ENCODE measurements at places on chromosomes 7 and 10.

DNA sequence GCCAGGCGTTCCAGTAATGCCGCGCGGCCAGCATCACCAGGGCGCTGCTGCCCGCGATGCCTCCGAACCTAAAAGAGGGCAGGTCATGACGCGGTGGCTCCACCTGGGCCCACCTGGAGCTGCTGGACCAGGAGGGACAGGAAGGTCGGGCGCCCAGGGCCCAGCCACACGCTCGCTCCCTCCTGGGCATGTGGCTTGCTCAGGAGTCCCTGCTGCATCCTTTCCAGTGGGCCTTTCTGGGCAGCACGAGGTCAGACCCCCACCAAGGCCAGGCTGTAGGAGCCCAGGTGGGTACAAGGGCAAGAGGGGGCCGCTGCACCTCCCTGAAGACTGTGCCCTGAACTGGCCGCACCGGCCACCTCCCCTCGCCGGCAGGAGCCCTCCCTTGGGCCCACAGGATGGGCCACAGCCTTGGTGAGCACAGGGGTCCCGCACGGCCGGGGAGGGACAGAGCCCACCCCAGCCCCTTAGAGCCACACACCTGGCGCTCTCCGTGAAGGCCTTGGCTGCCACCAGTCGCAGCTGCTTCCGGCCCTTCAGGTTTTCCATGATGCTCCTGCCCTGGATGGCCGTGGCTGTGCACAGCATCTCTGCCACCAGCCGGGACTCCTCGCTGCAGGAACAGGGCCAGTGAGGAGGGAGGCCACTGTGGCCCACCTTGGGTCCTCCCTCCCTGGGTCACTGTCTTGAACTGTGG lies 43.2 kb downstream of the CFAP46 start:
- DNase-seq = peak; percentile 25

DNA sequence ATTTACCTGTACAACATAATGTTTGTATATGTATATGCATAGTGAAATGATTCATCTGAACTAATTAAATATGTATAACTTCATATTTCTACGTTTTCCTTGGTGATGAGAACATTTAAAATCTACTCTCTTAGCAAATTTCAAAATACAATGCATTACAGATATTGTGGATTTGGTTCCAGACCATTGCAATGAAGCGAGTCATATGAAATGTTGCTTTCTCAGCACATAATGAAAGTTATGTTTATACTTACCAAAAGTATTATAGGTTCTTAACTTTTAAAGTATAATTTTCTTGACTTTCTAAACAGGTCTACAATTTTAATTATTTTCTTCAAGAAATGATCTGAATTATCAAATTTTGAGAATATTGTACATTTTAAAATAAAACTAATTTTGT lies 189.2 kb downstream of the CSTF2T start:
- no peak for DNase-seq

DNA sequence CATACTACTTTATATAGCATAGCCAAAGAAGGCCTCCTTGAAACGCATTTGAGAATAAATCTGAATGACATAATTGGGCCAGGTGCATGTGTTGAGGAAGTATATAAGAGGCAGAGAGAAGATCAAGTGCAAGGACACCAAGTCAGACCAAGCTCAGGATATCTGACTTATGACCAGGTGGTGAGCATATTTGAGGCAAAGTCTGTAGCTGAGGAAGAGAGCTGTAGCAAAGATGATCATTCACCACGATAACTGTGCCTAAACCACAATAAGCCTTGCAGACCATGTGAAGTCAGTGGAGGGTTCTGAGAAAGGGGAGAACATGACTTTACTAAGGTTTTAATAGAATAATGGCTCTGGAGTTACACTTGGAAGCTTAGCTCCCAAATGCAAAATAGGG lies 292.3 kb downstream of the SORCS1 start:
- no peak for DNase-seq

DNA sequence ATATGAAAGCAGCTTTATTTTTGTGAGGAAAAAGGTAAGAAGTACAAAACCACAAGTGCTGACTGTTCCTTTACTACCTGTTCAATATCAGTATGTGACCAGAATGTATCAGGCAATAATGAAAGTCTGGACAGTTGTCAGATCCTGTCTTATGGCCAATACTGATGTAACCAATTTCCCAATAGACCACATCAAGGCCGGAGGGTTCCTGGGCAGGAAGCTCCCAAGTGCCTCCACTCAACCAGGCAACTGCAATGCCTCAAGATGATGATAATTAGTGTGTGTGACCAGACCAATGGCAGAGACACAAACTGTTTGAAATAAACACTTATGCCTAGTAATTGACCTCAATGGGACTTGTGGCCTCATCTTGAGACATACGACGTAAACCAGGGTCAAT lies 149.4 kb upstream of the ASAH2 start:
- DNase-seq = no peak

DNA sequence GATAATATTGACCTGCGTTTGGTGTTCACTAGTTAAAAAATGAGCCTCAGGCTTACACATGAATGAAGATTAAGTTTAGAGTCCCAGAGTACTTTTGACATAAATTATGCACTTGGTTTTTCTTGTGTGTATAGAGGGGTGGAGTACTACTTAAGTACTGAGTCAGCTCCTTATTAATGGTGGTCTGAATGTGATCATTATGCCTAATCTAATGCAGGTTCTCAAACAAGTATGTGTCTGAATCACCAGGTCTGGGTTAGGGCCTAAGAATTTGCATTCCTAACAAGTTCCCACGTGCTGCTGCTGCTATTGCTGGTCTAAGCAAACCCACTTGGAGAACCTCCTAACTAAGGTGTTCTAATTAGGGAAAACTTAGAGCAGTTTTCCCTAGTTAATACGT lies 30.7 kb upstream of the STOX1 start:
- DNase-seq = no peak

- no peak for DNase-seq
These were observed 106.0 kb downstream of the TCERG1L start for GRCh38 chr10:131205556-131205955.

GRCh38 chr7:104723001-104723400 lies 291.0 kb upstream of the KMT2E start:
- DNase-seq = no peak

- DNase-seq = no peak
These were observed 39.0 kb downstream of the AKR1B1 start for GRCh38 chr7:134419875-134420274.

- DNase-seq = no peak
These were observed 198.1 kb upstream of the NFE2L3 start for GRCh38 chr7:25953859-25954258.

DNA sequence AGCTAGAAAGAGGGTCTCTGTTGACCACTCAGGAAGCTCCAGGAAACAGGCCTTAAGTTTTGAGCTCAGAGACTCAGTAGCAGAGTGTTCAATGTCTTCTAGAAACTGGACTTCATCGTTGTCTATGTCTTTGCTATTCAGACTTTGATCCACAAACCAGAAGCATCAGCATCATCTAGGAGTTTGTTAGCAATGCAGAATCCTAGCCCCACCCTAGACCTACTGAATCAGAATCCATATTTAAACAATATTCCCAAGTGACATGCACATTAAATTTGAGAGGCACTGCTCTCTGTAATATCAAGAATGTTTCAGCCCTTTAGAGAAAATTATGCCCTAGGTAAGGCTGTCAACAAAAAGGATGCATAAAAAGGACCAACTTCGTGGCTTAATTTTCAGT lies 12.9 kb upstream of the OGDHL start:
- no peak for DNase-seq

DNA sequence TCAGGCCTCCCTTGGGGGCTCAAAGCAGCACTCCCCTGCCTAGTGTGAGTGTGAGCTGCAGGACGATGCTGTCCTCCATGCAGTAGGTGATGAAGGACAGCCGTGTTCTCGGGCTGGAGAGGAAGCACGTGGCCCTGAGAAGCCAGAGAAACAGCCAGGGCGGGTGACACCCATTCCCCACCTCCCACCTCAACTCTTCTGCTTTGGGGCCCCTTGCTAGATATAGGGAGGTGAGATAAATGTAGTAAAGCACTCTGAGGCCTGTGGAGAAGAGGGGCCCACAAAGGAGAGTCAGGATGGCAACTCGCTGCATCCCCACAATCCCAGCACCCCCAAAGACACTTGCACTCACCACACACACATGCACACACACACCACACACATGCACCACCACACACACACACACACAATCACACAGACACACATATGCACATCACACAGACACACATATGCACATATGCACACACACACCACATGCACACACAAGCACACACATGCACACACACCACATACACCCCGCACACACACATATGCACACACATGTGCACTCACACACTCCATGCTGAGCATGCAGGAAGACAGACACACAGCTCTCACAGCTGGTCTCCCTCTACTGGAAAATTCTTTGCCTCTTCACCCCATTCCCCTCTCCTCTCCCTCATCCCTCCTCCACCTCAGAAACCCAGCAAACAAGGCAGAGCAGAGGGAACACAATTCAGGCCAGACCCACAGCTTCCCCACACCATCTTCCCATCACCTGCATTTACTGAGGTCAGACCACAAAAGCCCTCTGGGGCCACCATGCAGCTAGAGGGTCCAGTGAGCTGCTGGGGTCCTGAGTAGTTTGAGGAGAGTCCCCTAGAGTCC lies 30.5 kb downstream of the ANXA8 start:
- DNase-seq = no peak

- no peak for DNase-seq
These were observed 27.5 kb upstream of the RELN start for GRCh38 chr7:104017001-104017400.

GRCh38 chr10:12262278-12262981 lies 66.4 kb downstream of the CDC123 start:
- DNase-seq = no peak

DNA sequence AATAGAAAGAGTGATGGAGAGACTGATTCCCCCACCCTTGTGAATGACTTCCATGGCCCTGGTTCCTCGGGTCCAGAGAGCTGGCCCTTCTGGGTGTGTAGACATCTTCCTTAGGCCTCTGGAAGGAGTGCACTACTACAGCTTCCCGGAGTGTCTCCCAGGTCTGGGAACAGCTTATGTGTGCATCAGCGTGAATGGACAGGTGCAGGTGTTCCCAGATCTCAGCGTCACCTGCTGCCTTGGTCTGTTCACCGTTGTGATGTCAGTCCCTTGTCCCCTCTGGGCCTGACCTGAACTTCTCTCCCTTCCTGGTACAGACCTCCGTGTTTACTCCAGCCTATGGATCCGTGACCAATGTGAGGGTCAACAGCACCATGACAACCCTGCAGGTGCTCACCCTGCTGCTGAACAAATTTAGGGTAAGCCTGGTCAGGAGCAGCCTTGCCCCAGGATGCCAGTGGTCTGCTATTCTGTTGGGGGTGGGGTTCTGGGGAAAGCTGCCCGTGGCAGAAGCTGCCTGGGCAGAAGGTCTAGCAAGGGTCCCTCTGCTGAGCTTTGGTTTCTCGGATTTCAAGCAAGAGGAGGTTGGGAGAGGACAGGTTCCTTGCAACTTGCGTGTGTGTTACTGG lies 10.5 kb upstream of the DEPP1 start:
- no peak for DNase-seq

DNA sequence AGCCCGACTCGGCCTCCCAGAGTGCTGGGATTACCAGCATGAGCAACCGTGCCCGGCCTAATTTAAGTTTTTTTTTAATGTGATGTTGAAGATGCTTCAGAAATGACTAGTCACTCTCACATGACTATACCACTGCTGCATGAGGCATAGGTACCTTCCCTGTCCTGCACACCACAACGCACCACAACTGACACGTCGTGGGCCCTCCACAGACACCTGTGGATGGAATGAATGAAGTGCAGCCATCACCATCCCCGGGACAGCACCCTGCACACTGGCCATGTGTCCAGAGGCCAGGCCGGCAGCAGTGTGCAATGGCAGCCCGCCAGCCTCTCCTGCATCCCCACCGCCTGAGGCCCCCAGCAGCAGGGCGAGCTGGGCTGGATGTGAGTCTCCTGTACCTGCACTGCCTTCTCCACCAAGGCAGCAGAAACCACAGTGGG lies 55.1 kb downstream of the VOPP1 start:
- DNase-seq = no peak

DNA sequence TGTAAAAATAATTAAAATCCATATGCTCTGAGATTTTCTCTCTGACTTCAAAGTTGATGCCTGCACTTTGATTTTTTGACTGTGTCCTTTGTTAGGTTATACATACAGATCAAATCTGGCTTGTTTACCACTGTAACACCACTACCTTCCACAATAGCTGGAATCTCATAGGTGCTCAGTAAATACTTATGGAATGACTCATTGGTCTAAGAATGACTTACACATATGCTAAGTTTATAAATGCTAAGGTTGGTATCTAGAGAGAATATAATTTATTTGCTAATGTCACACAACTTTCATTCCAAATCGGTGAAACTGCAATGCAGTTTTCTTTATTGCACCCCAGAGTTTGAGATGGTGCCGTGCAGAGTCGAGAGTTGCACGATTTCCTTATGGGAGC lies 578.5 kb downstream of the SH2D4B start:
- DNase-seq = no peak

GRCh38 chr10:69107699-69108098 lies 16.3 kb upstream of the VPS26A start:
- no peak for DNase-seq

DNA sequence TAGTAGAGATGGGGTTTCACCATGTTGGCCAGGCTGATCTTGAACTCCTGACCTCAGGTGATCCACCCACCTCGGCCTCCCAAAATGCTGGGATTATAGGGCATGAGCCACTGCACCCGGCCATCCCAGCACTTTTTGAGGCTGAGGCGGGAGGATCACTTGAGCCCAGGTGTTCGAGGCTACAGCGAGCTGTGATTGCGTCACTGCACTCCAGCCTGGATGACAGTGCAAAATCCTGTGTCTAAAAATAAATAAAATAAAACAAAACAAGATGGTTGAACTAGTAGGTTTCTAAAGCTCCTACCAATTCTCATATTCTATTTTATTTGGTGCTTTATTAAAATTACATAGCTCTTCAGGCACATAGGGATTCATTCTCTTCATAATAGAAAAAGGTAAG lies 890.3 kb upstream of the AUTS2 start:
- DNase-seq = no peak

Measured in left lung (tissue), 14 donors.